ENCODE measurements at places on chromosomes 7 and 10. TPM values are rescaled to one million over a fixed set of nuclear protein-coding genes. Genes with fewer than 3 reads are reported as not detected.

GRCh38 chr10:34643620-34644019 lies 171.5 kb downstream of the PARD3 start:
- peaks cover 41% of the 10 kb centered on the region for H3K4me1 ChIP-seq
- DNase-seq = no peak
- H3K27ac ChIP-seq = no peak overlapping the region
- no peaks in the 10 kb centered on the region for H3K27me3 ChIP-seq

DNA sequence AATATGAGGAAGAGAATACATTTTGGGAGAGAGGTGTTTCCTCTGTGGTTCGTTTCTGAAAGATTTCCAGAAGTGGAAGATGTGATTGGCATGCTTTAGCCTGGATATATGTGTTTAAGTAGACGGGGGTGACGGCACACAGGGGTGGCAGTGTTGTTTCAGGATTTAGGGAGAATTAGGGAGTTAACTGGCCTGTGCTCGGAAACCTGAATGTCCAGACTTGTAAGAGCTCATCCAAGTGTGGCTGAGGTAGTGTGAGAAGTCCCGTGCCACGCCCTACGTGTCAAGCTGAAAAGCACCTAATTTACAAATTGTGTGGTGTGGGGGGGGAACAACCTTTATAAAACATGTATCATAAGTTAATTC lies 1.1 kb downstream of the RALA start:
- no peaks in the 10 kb centered on the region for H3K27me3 ChIP-seq
- peaks cover 2% of the 10 kb centered on the region for H3K36me3 ChIP-seq
- H3K4me3 ChIP-seq = peak overlapping the region; percentile 93

RNF32 gene
- 1.5 TPM for total RNA-seq

CLRN3 gene
- total RNA-seq = not detected

SLC26A5 gene
- not detected for total RNA-seq

ITGB1 gene
- 307 TPM for total RNA-seq

SYNPO2L gene
- 0.11 TPM for total RNA-seq

TMEM236 gene
- 0.04 TPM for total RNA-seq

Measured in mesothelial cell of epicardium (in vitro differentiated cells).